Astrocyte of the spinal cord (primary cell): ENCODE measurements at places on chromosomes 1 and 21.

- DNase-seq, result peak; percentile 63
These were observed 101.4 kb downstream of the PBX1 start for GRCh38 chr1:164660412-164660772.

GRCh38 chr1:85454214-85454613, 10.7 kb downstream of the DDAH1 start:
- no peak for DNase-seq

DNA sequence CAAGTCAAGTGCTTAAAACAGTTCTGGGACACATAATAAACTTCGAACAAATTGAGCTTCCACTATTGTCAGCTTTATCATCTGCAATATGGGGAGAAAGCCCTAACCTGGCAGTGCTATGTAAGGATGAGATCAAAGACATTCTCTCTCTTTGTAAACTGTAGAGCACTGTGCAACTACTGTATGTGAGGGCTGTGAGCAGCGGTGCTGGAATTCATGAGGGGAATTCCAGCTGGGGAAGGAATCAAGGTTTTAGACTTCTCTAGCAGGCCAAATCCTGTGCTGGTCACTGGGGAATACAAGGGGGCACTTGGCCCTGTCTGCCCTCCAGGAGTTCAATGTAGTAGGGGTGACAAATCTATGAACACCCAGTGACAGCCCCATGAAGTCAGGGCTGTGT, 9.3 kb downstream of the FAM151A start:
- DNase-seq, result no peak

DNA sequence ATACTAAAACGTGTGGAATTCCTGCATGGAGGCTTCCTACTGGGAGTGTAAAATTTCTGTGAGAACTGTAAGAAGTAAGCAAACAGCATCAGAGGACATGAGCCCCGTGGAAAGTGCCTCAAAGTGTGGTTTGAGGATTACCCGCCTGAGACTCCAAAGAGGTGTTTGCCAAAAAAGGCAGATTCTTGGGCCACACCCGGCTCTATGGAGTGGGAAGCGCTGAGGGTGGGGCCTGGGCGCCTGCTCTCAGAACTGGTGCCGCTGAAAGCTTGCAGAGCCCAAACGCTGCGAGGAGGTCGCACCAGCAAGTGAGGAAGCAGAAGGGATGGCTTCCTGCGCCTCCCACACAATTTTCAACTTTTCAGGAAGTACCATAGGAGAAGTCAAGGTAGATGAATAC, 43.0 kb upstream of the PSEN2 start:
- DNase-seq, result peak; percentile 9

GRCh38 chr1:57033222-57034001, 67.6 kb upstream of the C8B start:
- no peak for DNase-seq

GRCh38 chr1:41486371-41487125, 2.1 kb upstream of the EDN2 start:
- DNase-seq, result peak; percentile 56
